ENCODE measurements at places on chromosomes 7 and 10. TPM values are rescaled to one million over a fixed set of nuclear protein-coding genes. Genes with fewer than 3 reads are reported as not detected.

GDF2 gene
- not detected for total RNA-seq

SPDYE2 gene
- total RNA-seq = not detected

TMEM196 gene
- not detected for total RNA-seq

ZNF365 gene
- total RNA-seq = 1.0 TPM

PEX1 gene
- 6.5 TPM for total RNA-seq

ADCYAP1R1 gene
- not detected for total RNA-seq

LRIT2 gene
- total RNA-seq = not detected

PCLO gene
- 0.98 TPM for total RNA-seq

EBLN1 gene
- not detected for total RNA-seq

ZNF503 gene
- total RNA-seq = 6.7 TPM

DDX50 gene
- 35.3 TPM for total RNA-seq

SERPINE1 gene
- 1,778 TPM for total RNA-seq

IFIT1B gene
- total RNA-seq = not detected

All from A549 treated with Hydrocortisone at 1 μM for 4 hours (cell line).